Inflammatory macrophage treated with lipopolysaccharide for 1 hour (primary cell): ENCODE measurements at places on chromosomes 11 and 22.
A peak's percentile ranks its signal among the peaks of the same experiment; 100 is the strongest.

- no peak for DNase-seq
These were observed 97.3 kb downstream of the C11orf87 start for GRCh38 chr11:109519253-109519652.

GRCh38 chr11:18768472-18768901 is 23.1 kb downstream of the PTPN5 start:
- DNase-seq: peak; percentile 41

- DNase-seq: peak; percentile 11
These were observed 836 bp downstream of the SPON1 start for GRCh38 chr11:13963169-13963948.

GRCh38 chr11:45620243-45620642 is 45.2 kb downstream of the CHST1 start:
- DNase-seq: no peak

GRCh38 chr11:16956538-16957153 is 57.6 kb downstream of the PLEKHA7 start:
- DNase-seq: no peak

- no peak for DNase-seq
These were observed 26.6 kb downstream of the ATG16L2 start for GRCh38 chr11:72840780-72841179.

DNA sequence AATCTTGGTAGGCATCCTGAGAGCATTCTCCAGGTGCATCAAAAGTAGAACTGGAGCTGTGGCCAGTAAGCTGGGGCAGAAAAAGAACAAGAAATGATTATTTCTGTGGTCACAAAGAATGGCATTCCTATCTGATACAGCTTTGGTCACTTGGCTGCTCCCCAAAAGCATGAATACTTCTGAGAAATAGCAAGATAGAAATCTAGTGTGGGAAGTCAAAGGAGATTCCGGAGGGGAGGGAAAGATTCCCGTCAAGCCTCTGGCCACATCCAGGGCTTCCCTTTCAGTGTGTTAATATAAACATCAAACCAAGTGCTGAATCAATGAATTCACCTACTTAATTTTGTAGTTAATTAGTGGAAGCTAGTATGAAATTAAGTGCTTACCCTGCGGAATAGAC is 1185.4 kb downstream of the LRRC4C start:
- DNase-seq: no peak

- DNase-seq: no peak
These were observed 19.8 kb upstream of the GALNT18 start for GRCh38 chr11:11641581-11641980.

- no peak for DNase-seq
These were observed 546.1 kb downstream of the BUD13 start for GRCh38 chr11:116226731-116227130.

GRCh38 chr11:2383852-2384804 is 7.0 kb downstream of the CD81 start:
- DNase-seq: no peak

GRCh38 chr22:31622980-31623379 is 39.0 kb downstream of the PISD start:
- DNase-seq: no peak

DNA sequence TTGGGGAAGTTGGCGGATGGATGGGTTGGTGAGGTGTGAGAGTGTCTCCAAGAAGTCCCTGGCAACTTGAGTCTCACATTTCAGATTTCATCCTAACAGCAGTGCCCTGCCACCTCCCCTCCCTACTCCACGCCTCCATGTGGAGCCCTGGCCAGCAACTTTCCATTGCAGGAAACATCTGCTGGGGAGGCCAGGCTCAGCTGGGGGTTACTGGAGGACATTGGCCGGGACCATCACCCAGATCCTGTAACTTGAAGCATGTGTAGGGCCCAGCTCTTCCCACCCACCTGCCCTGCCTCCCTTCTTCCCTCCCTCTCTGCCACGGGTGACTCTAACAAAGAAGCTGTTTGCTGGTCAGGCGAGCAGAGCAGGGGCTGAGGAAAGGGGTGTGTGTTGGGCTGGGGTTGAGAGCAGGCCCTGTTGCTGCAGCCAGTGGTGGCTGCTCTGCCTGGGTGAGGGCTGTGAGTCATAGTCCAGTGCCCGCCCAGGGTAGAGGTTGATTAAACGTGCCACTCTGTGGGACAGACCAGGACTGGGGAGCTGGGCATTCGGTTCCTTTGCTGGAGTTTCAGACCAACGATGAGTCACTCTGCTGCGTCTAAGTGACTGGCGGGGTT is 64.0 kb downstream of the SCN3B start:
- no peak for DNase-seq

DNA sequence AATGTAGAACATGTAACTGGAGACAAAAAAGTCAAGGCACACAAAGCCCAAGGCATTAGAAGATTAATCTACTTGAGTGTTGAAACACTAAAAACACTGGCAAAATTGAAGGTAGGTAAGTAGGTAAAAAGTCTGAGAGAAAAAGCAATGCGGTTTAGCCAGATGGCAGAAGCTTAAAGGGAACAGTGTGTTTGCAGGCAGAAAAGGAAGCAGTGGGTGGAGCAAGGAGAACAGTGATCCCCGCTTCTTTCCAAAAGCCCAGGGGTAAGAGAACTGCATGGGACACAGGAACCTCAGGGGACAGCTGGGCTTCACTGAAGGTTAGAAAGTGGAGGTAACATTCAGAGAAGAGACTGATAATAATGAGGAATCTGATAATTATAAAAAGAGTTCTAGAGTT is 16.0 kb downstream of the MRE11 start:
- peak; percentile 7 for DNase-seq

GRCh38 chr11:93519179-93519578 is 24.0 kb downstream of the SMCO4 start:
- no peak for DNase-seq

- DNase-seq: peak; percentile 40
These were observed 17.3 kb downstream of the EPS8L2 start for GRCh38 chr11:723120-723883.

- DNase-seq: no peak
These were observed 35.3 kb downstream of the KREMEN1 start for GRCh38 chr22:29108137-29108536.

DNA sequence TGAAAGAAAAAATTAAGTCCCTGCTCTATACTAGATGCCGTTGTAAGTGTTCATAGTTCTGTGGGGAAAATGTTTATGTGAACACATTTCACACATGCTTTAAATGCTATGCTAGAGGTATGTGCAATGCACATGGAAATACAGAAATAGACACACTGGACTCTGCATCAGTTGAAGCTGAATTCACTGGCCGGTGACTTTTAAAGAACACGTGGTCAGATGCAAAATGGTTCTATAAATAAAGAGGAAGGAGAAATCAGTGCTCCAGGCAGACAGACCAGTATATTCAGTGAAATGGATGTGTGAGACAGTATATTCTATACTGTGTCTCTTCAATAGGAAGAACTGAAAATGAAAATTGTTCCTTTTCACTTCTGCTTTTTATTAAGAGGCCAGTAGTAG is 29.9 kb downstream of the TRPC6 start:
- DNase-seq: no peak

DNA sequence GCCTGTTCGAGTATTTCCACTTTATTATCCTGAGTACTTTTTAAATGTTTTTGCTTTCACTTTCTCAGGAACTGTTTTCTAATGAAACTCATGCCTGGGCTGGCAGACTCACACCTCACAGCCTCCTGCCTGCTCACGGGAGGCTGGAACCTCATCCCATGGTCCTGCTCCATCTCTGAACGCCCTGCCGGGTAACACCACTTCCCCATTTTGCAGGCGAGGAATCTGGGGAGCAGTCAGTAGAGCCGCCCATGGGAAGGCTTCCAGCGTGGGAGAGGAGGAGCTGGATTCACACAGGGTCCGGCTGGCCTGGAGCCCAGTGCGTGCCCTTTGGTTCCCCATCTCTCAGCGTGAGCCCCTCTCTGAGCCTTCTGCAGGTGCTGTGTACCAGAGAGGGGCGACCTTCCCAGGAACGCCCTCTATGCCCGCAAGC is 53.6 kb downstream of the SCUBE1 start:
- peak; percentile 16 for DNase-seq

DNA sequence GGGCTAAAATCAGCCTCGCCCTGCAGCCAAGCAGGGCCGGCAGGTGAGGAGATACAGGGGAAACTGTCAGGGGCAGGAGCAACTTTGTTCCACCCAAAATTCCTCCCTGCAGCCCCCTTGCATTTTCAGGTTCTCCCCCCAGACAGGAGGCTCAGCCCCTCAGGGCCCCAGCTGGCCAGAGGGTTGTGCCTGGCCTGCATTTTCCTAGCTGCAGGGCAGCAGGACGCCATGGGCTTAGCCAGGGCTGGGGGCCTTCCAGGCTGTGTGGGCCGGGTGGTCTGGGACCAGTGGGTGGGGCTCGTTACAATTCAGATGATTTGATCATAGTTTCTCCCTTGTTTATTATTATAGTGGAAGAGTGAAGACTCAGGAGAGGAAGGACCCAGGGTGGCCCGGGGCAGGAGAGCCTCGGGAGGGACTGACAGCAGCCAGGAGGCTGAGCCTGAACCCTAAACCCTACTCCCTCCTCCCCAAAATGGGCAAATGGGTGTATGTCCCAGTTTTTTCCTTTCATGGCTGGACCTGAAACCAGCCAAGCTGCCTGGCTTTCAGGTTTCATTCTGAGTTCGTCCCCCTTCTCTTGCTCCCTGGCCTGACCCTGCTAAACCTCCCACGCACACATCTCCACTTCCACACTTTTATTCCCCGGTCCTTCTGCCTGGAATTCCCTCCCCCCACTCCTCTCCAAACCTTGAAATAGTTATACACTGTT is 40.0 kb downstream of the AHNAK start:
- no peak for DNase-seq

DNA sequence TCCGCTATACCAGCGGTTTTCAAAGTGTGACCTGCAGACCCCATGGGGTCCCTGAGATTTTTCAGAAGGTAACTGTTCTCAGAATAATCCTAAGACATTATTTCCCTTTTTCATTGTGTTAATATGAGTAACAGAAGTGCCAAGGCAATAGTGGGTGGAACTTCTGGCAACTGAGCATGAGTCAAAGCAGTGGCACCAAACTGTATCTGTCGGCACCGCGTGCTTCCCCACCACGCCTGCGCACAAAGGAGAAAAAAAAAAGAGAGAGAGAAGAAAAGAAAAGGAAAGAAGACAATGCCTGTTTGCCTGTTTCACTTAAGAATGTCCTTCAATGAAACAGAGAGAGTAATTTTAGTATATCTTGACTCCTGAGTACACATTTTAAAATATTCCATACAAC is 679.9 kb downstream of the OPCML start:
- no peak for DNase-seq

DNA sequence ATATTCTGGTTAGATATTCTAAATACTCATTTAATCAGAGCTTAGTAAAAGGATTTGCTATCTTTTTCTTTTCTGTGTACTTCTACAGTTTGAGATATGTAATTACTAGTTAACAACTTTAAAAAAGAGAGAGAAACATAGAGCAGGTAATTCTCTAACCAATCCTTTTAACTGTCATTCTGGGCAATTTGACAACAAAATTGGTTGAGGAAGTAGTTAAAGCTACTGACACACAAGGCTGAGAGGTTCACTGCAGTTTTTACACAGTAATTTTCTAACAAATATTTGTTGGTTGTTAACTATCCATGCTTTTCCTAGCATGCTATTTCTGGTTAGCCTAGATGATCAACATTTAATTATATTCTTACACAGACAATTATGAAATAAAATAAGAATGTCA is 3.6 kb downstream of the SOX6 start:
- DNase-seq: no peak

- DNase-seq: peak; percentile 98
These were observed 12.7 kb upstream of the ARHGEF17 start for GRCh38 chr11:73295241-73295995.
